RPMI7951 (cell line): ENCODE measurements at places on chromosomes 3 and 15. TPM values are rescaled to one million over a fixed set of nuclear protein-coding genes. Genes with fewer than 3 reads are reported as not detected.

- DNase-seq = no peak
These were observed 530.8 kb downstream of the SHQ1 start for GRCh38 chr3:72317491-72317890.

- no peak for DNase-seq
These were observed 69.3 kb downstream of the SATB1 start for GRCh38 chr3:18355832-18356231.

GRCh38 chr15:81133782-81134461 lies at the start of gene CFAP161:
TSS of gene CFAP161 (plus strand) at chr15:81134270. CDS start at chr15:81134330, 60 bp downstream.
- DNase-seq = peak; percentile 86

GRCh38 chr3:63353383-63353782 lies 75.3 kb downstream of the SYNPR start:
- DNase-seq = peak; percentile 71

DNA sequence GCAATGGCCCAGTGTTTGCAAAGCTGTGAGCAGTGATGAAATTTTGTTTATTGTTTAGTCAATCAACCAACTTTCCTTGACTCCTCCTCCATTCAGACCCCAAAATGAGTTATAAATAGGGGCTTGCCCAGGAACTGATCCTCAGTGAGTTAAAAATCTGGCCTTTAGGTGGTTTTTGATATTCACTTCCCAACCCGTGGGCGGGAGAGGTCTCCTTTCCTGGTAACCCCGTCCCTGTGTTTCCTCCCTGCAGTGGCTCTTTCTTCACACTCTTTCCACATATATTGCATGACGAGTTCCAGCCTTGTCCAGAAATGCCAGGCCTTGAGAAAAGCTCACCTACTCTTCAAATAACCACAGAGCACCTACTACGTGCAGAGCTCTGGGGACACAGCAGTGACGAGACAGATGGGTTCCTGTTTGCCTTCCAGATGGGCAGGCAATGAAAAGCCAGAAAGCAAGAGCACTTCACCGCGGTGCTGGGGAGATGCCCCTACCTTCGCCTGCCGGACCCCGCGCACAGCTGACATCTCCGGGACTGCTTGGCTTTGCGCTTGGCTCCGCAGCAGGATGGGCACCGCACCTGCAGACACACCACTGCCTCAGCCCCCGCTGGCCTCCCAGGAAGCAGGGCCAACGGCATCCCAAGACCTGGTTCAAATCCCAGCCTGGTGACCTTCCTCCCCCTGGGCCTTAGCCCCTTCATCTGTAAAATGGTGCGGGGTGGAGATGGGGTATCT lies 17.2 kb downstream of the SSUH2 start:
- DNase-seq = no peak

The MYZAP gene
- 0.24 and 0.29 TPM in 2 replicates for total RNA-seq

GRCh38 chr15:75112848-75113492 lies 88.7 kb upstream of the C15orf39 start:
- DNase-seq = no peak

- DNase-seq = no peak
These were observed 13.0 kb downstream of the GLB1 start for GRCh38 chr3:33083958-33084357.

The FSIP1 gene
- 1.9 and 2.1 TPM in 2 replicates for total RNA-seq

The ASB14 gene
- not detected in 2 replicates for total RNA-seq

The ALG1L2 gene
- total RNA-seq = not detected in 2 replicates

DNA sequence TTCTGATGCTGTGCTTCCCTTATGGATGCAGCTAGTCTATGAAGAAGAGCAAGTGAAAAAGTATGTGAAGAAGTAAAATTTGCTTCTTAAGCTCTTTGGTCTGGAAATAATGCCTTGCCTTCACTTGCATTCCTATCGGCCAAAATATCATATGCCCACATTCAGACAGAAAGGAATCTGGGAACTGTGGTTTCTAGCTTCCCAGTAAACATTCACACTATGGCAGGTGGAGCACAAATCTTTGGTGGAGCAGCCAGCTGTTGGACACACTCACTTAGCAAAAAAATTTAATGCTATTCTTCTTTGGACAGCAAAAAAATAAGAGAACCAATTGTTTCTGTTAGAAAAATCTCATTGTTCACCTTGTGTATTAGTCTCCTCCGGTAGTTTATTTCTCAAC lies 12.3 kb upstream of the COL6A6 start:
- no peak for DNase-seq

The EEF1AKMT4 gene
- 7.3 and 9.6 TPM in 2 replicates for total RNA-seq

DNA sequence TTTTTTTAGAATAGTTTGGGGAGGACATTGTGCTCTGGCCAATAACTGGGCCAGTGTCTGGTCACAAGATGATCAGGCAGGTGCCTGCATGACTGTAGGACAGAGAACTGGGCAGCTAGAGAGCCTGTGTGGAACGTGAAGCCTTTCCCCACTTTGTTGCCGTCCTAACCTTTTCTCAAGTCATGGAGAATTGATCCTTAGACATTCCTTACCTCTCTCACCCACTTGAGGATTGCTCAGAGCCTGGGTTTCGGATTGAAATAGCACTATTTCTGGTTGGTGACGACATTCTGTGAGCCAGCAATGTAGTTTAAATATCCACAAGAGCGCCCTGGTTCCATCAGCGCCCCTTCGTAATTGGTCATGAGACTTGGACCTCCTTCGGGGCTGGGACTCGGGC lies 138.4 kb downstream of the IGF1R start:
- DNase-seq = no peak

DNA sequence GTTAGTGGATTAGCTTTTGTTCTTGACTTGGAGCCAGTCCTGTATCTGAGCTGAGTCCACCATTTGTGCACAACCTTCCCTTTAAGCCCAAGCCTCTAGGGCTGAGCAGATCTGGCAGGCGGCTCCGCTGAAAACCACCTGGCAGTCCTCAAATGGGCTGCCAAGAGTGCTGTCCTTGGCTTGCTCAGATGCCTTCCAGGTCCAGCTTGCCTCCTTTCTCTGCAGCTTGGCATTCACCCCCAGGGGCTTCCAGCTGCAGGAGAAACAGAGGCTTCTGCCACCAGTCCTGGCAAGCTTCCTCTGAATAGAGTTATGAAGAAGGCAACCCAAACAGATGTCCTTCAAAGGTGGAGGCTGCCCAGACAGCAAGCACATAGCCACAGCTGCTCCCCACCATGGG lies 96.7 kb downstream of the LRTM1 start:
- peak; percentile 78 for DNase-seq

GRCh38 chr3:142152384-142152783 lies 3.0 kb upstream of the TFDP2 start:
- DNase-seq = no peak

DNA sequence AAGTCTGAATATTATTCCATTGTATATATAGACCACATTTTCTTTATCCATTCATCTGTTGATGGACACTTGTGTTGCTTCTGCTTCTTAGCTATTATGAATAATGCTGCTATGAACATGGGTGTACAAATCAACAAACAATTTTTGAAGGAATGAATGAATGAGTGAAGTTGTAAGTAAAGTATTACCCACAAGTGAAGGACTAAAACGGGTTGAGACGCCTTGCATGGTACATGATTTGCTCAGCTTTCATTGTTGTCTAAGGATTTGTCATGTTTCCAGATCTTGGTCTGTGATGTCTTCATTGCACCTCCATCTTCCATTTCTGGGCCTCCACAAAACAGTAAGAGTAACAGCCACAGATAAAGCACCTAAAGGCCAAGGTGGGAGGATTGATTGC lies 20.5 kb downstream of the IFT122 start:
- no peak for DNase-seq

DNA sequence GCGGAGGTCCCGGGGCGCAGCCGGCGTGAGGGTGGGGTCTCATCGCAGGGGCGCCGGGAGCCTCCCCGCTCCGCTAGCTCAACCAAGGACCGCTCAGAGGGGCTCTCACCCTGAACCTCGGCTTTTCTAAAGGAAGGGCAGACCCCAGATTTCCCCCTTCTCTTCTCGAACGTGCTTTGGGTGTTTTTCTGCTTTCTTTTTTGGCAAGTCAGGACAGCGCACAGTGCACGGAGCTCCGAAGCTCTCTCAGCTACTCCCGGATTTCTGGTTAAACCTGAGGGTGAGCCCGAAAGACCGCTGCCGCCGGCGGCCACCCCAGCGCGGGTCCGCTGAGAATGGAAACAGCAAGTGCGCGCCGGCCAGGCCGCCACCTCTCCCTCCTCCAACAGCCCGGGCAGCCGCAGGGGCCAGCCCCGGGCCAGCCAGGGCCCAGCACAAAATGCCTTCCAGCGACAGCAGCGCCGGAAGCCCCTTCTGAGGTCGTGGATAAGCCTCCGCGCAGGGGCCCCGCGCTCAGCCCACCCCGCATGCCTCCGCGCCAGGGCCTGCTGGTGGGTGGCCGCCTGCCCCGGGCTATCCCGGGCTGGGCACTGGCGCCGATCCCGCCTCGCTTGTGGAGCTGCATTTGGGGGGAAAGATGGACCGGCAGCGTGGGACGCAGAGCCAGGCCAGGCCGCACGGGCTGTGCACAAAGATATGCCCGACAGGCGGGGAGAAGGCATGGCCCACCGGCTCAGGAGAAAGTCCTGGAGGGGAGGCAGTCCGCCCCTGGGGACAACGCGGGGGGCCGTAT lies 8.2 kb upstream of the OCA2 start:
- no peak for DNase-seq

GRCh38 chr3:39980058-39980457 lies 170.6 kb downstream of the MYRIP start:
- no peak for DNase-seq
